ENCODE measurements at places on chromosomes 7 and 10. TPM values are rescaled to one million over a fixed set of nuclear protein-coding genes. Genes with fewer than 3 reads are reported as not detected.

COPG2 gene
- total RNA-seq, result 17.7 TPM

AOAH gene
- total RNA-seq, result not detected

CACNB2 gene
- total RNA-seq, result not detected

DNA sequence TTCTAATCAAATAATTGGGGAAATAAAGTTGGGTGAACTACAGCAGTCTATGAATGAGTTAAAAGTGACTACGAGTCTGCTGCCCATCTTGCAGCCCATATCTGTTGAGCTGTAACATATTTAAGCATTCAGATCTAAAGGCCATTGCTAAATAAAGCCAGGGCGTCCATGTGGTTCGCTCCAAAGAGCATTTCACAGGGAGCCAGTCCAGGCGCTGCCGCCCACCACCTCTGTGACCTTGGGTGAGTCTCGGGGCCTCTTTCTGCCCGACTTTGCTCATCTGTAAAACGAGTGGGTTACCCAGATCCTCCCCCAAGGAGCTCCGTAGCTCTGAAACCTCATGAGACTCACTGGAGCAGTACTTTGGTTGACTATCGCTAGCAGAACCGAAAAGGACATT is 223.1 kb downstream of the CUX1 start:
- DNase-seq, result no peak

DNA sequence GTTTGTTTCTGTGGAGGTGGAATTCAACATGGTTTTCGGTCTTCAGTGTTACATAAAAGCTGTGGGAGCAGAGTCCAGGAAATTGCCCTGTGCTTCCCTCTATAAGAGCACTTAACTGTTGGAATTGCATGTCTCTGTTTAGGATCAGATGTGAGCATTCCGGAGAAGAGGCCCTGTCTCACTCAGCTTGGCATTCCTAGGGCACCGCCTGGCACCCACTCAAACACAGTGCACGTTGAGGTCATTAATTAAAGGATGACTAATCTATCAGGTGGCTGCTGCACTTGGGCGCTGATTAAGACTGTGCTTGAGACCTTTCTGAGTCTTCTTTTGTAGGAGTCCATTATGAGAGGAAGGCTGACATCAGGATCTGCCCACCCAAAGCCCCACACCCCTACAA is 82.8 kb upstream of the VIPR2 start:
- DNase-seq, result no peak

DNA sequence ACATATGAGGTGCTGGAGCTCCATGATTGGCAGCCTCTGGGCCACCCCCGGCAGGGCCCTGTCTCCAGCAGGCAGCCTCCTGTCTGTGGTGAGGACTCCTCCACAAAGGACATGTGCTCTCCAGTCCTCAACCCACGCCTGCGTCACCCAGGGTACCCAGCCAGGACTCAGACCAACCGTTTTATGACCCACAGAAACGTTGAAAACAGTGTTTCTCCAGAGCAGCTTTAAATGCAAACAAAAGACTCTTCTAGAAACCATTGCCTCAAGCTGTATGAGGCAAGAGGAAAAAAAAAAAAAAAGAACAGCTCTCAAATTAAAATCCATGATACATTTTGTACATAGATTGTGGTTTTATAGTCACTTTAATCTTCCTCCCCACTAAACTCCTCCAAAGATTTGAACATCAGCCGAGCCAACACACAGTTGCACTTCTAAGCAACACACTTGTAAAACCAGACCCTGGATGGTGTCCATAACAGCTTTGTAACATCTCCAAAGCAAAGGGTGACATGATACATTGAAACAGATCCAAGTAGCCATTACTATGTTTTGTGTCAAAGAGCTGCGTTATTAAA is 175.0 kb upstream of the LYZL2 start:
- no peak for DNase-seq

GRCh38 chr7:66696774-66697191 is 43.8 kb upstream of the RABGEF1 start:
- peak; percentile 9 for DNase-seq

GRCh38 chr10:132018446-132018845 is 36.7 kb upstream of the BNIP3 start:
- DNase-seq, result no peak

- DNase-seq, result no peak
These were observed 350.3 kb upstream of the POT1 start for GRCh38 chr7:125279961-125280360.

DNA sequence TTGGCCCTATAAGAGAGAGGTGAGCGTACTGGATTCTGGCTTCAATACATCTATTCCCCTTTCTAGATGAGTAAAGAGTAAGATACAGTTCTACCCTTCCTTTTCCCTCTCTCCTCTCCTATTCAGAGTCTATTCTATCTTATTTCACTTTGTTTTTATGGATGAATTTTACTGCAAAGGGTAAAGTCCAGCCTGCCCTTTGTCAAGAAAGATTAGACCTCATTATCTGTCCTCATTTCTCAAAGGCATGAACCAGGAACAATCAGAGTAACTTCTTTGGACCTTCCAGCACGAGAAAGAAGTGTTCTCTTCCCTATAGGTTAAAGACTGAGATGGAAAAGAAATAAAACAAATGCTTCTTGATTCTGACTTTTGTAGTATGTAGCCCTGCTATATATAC is 239.0 kb downstream of the PRKG1 start:
- no peak for DNase-seq

- no peak for DNase-seq
These were observed 712.1 kb upstream of the NRP1 start for GRCh38 chr10:34046506-34047034.

GRCh38 chr10:9253121-9253520 is 1198.6 kb downstream of the GATA3 start:
- no peak for DNase-seq

All from HepG2 (cell line).